Tracheal epithelial cell (primary cell): ENCODE measurements at places on chromosomes 5 and 9. TPM values are rescaled to one million over a fixed set of nuclear protein-coding genes. Genes with fewer than 3 reads are reported as not detected.

FCN2 gene
- not detected in 2 replicates for total RNA-seq

PCDHGA9 gene
- 0.72 and 0.85 TPM in 2 replicates for total RNA-seq

MYMK gene
- not detected in 2 replicates for total RNA-seq

LAMC3 gene
- total RNA-seq, result not detected in 2 replicates

LVRN gene
- 0.24 TPM in 1 of 2 replicates, not detected in the other for total RNA-seq

DOCK8 gene
- total RNA-seq, result 0.24 and 0.85 TPM in 2 replicates

CTNND2 gene
- not detected in 2 replicates for total RNA-seq

NR3C1 gene
- total RNA-seq, result 30.8 and 55.4 TPM in 2 replicates

FST gene
- 28.3 and 176 TPM in 2 replicates for total RNA-seq
